ENCODE measurements at places on chromosomes 12 and 14.

GRCh38 chr14:94568186-94568585 is 6.9 kb downstream of the SERPINA4 start:
- DNase-seq = no peak

GRCh38 chr12:13428538-13429265 is 232.2 kb downstream of the EMP1 start:
- no peak for DNase-seq

DNA sequence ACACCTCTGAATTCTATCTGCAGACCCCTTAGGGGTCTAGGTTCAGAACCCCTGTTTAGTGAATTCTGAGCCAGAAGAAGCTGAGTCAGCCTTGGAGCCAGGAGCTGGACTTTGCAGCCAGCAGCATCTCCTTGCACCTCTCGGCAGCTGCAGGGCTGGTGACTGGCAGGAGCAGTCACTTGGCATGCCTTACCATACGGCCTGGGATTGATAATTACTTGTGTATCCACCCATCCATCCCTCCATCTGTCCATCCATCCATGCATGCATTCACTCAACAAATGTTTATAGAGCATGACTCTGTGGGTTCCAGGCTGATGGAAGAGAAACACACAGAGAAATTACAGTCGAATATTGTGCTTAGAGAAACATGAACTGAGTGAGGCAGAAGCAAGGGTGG is 67.5 kb upstream of the PRIMA1 start:
- DNase-seq = no peak

- DNase-seq = no peak
Measured at GRCh38 chr14:94025720-94026119, 420 bp upstream of the OTUB2 start.

DNA sequence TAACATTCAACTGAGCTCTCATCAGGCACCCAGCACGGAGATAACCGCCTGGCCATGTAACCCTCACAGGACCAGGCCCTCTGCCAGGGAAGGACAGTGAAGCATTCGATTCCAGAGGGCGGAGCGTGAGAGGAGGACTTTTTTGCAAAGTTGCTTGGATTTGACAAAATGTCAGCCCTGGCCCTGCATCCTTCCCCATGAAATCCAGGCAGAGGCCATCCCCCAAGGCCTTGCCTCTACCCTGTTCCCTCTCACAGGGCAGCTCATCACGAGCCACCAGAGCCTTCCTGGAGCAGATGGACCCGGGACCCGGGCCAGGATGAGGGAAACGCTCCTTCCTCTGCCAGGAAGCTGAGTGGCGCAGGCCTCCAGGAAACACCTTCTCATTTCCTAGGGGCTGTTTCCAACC is 17.0 kb downstream of the CAMKK2 start:
- no peak for DNase-seq

DNA sequence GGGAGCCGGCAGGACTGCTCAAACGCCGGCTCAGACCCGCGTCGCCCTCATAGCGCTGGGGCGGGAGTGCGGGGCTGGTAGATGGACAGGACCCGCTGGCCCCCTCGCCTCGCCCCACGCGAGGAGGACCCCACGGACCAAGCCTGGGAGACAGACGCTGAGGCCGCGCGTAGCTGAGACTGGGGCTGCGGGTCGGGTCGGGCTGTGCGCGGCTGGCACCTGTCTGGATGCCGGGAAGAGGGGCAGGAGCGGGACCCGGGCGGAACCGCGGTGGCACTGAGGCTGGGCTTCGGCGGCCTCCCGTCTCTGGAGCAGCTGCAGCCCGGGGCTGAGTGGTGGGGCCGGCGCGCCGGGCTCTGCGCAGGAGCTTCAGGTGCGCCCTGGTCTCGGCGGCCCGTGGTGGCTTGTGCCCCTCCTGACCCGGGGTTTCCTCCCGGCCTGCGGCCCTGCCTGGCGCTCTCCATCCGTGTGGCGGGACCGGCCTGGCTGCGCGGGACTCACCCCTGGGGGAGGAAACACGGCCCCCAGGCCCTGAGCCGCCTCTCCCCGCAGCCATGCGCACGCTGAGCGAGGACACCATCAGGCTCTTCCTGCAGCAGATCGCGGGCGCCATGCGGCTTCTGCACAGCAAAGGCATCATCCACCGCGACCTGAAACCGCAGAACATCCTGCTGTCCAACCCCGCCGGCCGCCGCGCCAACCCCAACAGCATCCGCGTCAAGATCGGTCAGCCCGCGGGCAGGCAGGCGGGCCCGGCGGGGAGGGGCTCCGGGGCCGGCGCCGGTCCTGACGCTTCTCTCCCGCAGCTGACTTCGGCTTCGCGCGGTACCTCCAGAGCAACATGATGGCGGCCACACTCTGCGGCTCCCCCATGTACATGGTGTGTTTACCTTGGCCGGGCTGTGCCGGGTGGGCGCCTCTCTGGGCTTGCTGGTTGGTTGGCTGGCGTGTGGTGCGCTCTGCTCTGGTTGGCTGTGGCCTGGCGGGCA is 14.0 kb downstream of the ULK1 start:
- no peak for DNase-seq

GRCh38 chr12:4308334-4308950 is 12.6 kb upstream of the TIGAR start:
- DNase-seq = no peak

DNA sequence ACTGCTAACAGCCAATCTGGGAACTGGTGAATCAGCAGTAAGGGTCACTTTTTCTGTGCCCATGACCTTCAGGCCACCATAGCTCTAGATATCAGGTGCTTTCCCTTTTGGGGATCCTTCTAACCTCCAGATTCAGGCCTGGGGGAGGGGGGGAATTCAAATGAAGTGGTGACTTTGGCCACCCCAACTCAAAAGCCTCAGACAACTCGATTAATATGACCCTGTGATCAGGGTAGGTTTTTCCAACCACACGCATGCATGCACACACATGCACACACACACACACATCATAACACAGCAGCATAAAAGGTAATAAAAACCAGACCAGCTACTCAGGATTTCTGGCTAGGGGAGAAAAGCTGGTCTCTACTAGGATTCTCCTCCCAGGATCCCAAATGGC is 5.3 kb downstream of the TBX3 start:
- no peak for DNase-seq

DNA sequence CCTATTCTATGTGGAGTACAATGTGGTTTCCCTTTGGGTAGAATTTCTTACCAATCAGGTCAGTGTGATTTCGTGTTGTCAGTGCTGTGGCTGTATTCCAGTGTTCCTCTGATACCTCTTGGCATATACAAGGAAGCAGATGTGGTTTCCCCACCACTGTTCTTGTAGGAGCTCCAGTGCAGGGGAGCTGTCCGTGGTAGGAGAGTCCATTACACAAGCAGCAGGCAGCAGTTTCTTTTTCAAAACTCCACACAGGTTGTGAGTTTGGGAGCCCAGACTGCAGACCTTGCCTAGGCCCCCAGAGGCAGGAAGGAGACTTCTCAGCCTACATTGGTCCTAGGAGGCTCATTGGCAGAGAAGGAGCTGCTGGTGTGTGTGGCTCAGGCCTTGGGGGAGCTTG is 452.8 kb downstream of the AACS start:
- DNase-seq = no peak

DNA sequence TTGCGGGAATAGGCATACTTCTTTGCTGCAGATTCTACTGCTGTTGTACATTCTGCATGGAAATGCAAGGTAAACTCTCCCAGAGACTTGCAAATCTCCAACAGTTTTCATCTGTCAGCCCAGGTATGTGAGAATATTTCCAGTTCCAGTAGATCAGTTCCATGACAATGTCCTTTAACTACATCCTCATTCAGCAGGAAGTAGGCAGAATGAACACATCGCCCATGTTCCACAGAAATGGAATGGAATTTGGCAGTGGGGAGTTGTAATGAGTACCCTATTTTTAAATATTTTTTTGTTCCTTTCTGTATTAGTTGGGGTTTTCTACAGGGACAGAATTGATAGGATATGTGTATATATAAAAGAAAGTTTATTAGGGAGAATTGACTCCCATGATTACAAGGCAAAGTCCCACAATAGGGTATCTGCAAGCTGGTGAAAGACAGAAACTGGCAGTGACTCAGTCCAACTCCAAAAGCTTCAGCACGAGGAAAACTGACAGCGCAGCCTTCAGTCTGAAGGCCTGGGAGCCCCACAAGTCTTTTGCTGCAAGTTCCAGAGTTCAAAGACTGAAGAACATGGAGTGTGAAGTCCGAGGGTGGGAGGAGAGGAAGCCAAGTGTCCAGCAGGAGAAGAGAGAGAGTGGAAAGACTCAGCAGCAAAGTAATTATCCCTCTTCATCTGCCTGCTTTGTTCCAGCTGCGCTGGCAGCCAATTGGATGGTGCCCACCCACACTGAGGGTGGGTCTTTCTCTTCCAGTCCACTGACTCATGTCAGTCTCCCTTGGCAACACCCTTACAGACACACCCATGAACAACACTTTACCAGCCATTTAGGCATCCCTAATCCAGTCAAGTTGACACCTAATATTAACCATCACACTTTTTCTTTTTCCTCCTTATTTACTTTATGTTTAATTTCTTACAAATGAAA is 110.4 kb upstream of the SCAF11 start:
- DNase-seq = no peak

DNA sequence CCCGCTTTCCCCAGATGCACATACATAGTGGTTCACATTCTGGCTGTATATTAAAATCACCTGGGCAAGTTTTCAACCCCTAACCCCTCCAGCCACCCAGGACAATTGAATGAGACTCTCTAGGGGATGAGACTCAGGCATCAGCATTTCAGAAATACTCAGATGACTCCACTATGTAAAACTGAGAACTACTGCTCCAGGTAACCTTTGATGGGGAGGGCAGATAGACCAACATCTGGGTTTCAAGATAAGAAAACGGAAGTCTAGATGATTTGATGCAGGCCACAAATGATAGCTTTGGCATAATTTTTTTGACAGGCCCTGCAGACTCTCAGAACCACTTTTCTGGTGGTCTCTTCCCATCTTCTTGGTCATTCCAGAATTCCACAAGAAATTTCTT is 341.1 kb downstream of the EMP1 start:
- DNase-seq = no peak

DNA sequence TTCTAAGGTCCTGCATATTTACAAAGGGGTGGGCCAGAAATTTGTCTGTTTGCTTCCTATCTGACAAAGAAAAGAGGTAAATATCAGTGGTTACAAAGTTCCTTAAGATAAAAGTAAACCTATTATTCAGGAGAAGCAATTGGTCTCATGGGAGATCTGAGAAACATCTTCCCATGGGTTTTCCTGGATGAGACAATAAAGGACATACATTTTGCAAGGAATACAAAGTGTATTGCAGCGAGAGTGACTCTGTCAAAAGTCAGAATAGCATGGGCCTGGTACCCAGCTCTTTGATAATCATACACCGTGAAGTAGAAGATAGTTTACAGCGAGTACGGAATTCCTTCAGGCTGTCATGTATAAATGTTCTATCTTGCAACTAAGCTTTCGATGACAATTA is 14.2 kb downstream of the LRRK2 start:
- DNase-seq = no peak

DNA sequence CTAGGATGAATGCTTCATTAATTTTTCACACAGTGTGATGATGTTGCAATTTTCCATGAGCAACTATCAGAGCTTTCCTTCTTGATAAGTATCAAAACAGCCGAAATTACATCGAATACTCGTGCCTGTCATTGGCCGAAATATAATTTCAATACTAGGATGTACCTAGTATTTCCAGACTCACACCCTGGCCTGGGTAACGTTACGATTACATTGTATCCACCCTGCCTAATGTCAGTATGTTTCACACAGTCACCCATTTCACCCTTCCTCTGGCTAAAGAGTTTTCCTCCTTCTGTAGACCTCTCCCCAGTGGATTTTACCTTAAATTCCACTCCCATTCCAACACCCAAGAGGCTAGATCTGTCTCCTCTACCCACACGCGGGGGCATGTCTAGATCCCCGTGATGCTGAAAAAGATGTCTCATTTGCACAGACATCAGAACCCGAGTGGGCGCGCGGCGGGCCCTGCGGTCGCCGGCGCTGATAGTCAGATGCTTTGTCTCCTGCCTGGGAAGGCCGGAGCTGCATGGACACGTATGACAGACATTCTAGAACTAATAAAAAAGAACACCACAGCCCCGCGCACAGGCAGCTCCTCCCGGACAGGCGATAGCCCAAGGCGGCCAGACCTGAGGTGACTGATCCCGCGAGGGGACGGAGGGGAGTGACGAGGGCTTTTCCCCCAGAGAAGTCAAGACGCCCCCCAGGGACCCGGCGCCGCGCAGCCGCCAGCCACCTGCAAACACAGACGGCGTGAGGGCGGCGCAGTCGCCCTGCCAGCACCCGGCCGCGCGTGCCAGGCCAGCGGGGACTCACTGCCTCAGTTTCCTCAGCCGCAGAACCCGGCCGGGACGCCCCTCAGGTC is 723 bp downstream of the KIF21A start:
- peak; percentile 13 for DNase-seq

- DNase-seq = no peak
Measured at GRCh38 chr12:101604132-101604531, 9.4 kb downstream of the MYBPC1 start.

DNA sequence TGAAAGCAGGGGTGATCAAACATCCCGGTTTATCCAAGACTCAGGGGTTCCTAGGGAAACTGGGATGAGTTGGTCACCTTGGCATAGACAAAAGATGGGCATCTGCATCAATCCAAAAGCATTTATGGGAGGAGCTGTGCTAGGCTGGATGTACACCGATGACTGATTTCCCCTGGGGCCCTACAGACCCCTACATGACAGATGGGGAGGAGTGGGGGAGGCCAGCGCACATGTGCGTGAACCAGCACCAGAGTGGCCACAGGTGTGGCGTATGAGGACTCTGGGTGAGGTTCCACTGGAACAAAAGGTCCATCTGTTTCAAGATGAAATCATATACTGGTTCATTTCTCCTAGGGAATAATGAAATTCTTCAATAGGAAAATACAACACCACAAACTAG is 210.4 kb downstream of the ITPR2 start:
- DNase-seq = no peak

DNA sequence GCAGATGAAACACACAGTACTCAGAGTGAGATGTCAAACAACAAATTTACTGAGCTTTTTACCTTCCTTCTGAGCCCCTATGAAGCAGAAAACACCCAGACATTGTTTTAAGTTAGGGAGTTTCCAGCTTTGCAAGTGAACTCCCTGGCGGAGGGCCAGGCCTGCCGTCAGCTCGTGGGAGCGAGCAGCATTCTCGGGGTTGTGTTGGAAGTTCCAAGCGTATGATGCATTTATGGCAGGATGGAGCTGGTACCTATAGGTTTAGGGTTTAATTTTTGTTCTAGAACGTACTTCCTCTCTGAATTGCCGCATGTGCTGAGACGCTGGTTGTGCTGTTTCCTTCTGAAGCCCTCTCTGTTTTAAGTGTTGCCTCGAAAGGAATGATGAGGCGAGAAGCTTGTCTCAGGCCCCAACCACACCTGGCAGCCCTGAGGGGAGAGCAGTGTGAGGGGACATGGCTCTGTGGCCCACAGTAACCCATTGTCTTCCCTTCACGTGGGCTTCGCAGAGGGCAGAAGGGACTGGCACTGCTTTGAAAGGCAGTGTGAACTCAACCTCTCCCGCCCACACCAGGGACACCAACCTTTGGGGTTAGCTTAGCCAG is 76.6 kb downstream of the SSPN start:
- no peak for DNase-seq
